Large intestine (tissue), 12 donors: ENCODE measurements at places on chromosomes 6 and 20. TPM values are rescaled to one million over a fixed set of nuclear protein-coding genes. Genes with fewer than 3 reads are reported as not detected.

- H3K4me3 ChIP-seq = no peak overlapping the region
- no peak for DNase-seq
- peaks cover 44% of the 10 kb centered on the region for H3K36me3 ChIP-seq
- no peak overlapping the region for H3K27ac ChIP-seq
Observed at GRCh38 chr6:152136449-152136825, 329.0 kb downstream of the ESR1 start.

DNA sequence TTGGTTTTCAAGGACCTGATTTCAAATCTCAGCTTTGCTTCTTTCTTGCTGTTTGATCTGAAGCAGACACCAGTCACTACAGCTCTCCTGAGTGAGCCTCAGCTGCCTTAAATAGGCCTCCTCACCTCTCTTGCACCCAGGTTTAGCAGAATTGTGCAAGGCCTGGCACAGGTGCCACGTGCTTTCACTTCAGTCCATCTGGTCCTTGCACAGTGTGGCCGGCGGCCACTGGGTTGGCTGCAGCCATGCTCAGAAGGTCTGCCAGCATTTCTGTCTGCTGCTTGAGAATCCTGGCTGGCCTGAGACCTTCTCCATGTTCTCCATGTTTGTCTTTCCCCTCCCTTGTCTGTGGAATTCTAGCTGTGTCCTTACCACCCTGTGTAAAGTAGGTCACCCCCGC lies 14.5 kb upstream of the DAAM2 start:
- H3K4me1 ChIP-seq = no peaks in the 10 kb centered on the region
- H3K27ac ChIP-seq = peak overlapping the region; percentile 8
- H3K36me3 ChIP-seq = no peaks in the 10 kb centered on the region
- H3K4me3 ChIP-seq = no peak overlapping the region
- H3K27me3 ChIP-seq = no peaks in the 10 kb centered on the region

OXT gene
- polyA plus RNA-seq = 5.2 TPM

DNA sequence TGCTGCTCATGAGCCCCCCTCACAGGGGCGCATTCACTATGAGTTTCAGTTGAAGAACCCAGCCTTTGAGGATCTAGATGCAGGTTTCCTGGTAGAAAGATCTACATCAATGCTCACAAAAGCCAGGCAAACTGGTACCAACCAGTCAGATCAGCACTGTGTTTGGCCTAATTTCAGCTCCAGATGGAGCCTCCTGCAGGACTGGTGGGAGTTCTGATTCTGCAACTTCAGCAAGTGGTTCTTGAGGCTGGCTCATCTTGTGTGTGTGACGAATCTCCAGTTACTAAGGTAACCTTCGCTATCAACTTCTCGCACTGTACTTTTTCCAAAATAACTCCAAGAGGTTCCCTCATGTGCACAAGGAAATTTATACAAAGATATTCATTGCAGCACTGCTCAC lies 118.8 kb downstream of the ZMYND8 start:
- peaks cover 3% of the 10 kb centered on the region for H3K4me1 ChIP-seq
- H3K36me3 ChIP-seq = peaks cover 70% of the 10 kb centered on the region
- no peak overlapping the region for H3K27ac ChIP-seq

MAS1 gene
- 0.01 TPM for polyA plus RNA-seq

GRCh38 chr20:57791966-57792365 lies 82.2 kb upstream of the PMEPA1 start:
- no peak overlapping the region for H3K27ac ChIP-seq
- no peaks in the 10 kb centered on the region for H3K36me3 ChIP-seq
- no peak overlapping the region for H3K4me3 ChIP-seq
- no peaks in the 10 kb centered on the region for H3K4me1 ChIP-seq
- DNase-seq = no peak
- no peaks in the 10 kb centered on the region for H3K27me3 ChIP-seq

GRCh38 chr6:31901415-31901952 lies 402 bp downstream of the ZBTB12 start:
- peaks cover 4% of the 10 kb centered on the region for H3K36me3 ChIP-seq
- H3K4me3 ChIP-seq = peak overlapping the region; percentile 66
- peak; percentile 58 for DNase-seq
- H3K4me1 ChIP-seq = peaks cover 18% of the 10 kb centered on the region

TFAP2D gene
- not detected for polyA plus RNA-seq

CASS4 gene
- 1.2 TPM for polyA plus RNA-seq

GRCh38 chr6:34742094-34742493 lies 15.2 kb upstream of the SNRPC start:
- no peak for DNase-seq
- no peak overlapping the region for H3K27ac ChIP-seq
- no peaks in the 10 kb centered on the region for H3K27me3 ChIP-seq
- no peak overlapping the region for H3K4me3 ChIP-seq
- H3K36me3 ChIP-seq = no peaks in the 10 kb centered on the region
- H3K4me1 ChIP-seq = peaks cover 30% of the 10 kb centered on the region

GRCh38 chr6:154140743-154141142 lies 101.7 kb downstream of the OPRM1 start:
- no peak overlapping the region for H3K27ac ChIP-seq
- no peaks in the 10 kb centered on the region for H3K27me3 ChIP-seq
- H3K36me3 ChIP-seq = no peaks in the 10 kb centered on the region
- no peak for DNase-seq
- no peaks in the 10 kb centered on the region for H3K4me1 ChIP-seq

TBC1D20 gene
- 30.4 TPM for polyA plus RNA-seq

GRCh38 chr20:50772420-50773185 lies 22.3 kb upstream of the BCAS4 start:
- H3K4me3 ChIP-seq = no peak overlapping the region
- peaks cover 4% of the 10 kb centered on the region for H3K4me1 ChIP-seq
- no peak for DNase-seq
- no peaks in the 10 kb centered on the region for H3K36me3 ChIP-seq

DNA sequence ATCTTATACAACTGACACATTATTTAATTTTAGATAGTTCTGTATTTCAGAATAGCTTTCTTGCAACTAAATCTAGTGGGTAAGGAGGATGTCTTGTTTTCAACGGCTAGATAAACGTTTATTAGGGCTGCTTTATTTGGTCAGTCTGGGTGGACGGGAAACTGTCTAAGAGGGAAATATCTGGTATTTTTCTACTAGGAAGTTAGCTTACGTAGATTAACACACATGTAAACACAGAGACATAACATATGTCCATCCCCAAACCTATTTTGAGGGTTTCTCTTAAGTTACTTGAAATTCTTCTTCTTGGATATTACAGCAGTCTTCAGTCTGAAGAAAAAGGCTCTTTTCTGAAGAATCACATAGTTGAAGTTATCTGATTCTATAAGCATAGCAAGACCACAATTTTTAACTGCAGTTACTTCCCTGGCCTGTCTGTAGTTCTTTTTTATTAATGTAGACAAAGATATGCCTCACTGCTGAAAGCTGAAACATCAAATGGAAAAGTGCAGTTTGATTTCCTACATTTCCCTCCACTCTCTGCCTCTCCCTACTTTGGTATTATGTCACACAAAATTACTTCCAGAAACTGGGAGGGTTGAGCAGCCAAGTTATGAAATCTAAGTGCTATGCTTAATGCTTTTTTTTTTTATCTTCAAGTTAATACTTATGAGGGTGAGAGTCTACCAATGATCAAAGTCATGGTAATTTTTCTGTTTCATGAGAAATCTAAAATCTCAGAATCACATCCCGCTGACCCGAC lies 37.4 kb downstream of the PLAGL1 start:
- H3K4me1 ChIP-seq = peaks cover 3% of the 10 kb centered on the region
- no peaks in the 10 kb centered on the region for H3K27me3 ChIP-seq
- no peak for DNase-seq

THBD gene
- 5.7 TPM for polyA plus RNA-seq

DNA sequence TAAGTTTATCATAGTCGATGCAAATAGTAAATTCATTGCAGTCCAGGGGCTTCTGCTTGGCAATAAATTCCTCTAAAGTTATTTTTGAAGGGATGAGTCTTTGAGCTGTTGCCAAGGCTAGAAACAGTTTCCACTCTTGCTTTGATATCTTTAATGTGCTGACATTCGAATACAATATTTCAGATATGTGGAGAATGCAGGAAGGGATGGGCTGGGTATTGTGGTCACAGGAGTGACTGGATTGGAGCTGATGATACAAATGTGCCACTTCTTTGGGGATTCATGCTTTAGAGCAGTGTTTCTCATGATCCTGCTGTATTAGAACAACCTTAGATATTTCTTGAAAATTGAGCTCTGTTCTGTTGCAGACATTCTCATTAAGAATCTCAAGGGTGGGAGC lies 139.0 kb downstream of the PRDM13 start:
- peaks cover 13% of the 10 kb centered on the region for H3K27me3 ChIP-seq
- H3K4me3 ChIP-seq = no peak overlapping the region
- H3K4me1 ChIP-seq = no peaks in the 10 kb centered on the region

- H3K27ac ChIP-seq = no peak overlapping the region
- no peaks in the 10 kb centered on the region for H3K27me3 ChIP-seq
- peaks cover 30% of the 10 kb centered on the region for H3K4me1 ChIP-seq
- H3K36me3 ChIP-seq = no peaks in the 10 kb centered on the region
Observed at GRCh38 chr20:49795135-49795424, 17.5 kb upstream of the SLC9A8 start.

DNA sequence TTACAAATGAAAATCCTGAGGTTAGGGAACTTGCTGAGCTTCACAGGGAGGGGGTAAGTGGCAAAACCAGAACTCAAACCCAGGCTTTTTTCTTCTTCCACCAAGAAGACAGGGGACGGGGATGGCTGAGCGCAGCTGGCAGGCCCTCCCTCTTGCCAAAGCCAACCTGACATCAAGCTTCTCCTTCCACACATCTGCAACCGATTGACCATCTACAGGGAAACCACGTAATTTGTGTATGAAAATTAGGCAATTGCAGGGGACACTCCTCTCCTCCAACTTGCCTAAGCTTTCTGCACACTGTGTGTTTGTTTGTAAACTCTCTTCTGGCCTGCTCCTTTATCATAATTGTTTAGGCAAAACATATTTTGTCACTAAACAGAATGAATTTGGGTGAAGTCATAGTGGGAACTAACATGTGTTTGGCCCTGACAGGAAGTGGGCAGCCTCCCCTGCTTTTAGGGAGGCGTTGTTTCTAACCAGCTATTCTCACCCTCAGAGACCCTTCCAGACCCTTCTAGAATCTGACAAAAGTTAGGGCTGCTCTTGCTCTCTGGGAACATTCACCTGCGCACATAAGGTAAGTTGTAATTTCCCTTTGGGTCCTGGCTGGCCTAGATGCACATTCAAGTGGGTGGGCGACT lies 18.9 kb downstream of the ZNF831 start:
- no peak overlapping the region for H3K4me3 ChIP-seq
- no peaks in the 10 kb centered on the region for H3K4me1 ChIP-seq
- DNase-seq = no peak
- H3K27me3 ChIP-seq = peaks cover 8% of the 10 kb centered on the region

DNA sequence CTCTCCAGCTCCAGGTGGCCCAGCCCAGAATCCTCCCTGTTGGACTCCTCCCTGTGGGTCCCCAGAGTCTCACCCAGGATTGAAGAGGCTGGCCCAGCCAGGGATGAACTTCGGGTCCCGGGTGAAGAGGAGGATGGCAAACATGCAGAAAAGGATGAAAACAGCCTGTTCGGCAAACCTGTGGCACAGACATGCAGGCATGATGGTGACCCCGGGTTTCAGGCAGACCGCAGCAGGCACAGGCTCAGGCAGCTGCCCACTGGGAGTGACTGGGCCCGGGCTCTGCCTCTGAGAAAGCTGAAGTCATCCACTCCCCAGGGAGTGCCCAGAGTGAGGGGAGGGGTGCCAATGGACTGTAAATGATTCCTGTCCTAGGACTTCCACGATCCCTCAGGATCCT lies 37.5 kb upstream of the OCSTAMP start:
- no peak overlapping the region for H3K4me3 ChIP-seq
- no peaks in the 10 kb centered on the region for H3K27me3 ChIP-seq
- no peaks in the 10 kb centered on the region for H3K4me1 ChIP-seq

DNA sequence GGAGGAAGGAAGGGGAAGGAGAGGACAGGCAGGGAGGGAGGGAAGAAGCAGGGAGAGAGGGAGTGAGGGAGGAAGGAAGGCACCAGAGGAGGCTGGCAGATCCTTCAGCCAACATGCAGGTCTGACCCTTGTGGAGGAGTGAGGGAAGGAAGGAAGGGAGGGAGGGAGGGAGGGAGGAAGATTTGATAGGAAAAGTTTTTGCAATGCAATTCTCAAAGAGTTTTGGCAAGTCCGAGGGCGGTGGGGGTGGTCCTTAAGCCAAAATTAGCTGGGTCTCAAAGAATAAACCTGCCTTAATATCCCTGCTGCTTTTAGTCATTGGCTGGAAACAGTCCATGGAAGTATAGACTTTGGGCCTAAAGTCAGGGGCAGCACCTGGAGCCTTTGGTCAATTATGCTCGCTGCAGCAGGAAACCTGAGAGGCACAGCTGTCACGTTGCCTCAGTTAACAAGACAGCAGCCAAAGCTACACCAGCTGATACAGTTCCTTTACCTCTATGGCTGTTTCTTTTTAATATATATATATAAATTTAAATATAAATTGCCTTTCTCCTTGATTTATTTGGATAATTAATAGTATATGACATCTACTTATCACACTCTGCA lies 115.7 kb upstream of the RALGAPA2 start:
- DNase-seq = no peak
- peaks cover 24% of the 10 kb centered on the region for H3K27me3 ChIP-seq
- H3K36me3 ChIP-seq = no peaks in the 10 kb centered on the region
- no peak overlapping the region for H3K4me3 ChIP-seq
- no peak overlapping the region for H3K27ac ChIP-seq

SRMS gene
- 0.16 TPM for polyA plus RNA-seq

DNA sequence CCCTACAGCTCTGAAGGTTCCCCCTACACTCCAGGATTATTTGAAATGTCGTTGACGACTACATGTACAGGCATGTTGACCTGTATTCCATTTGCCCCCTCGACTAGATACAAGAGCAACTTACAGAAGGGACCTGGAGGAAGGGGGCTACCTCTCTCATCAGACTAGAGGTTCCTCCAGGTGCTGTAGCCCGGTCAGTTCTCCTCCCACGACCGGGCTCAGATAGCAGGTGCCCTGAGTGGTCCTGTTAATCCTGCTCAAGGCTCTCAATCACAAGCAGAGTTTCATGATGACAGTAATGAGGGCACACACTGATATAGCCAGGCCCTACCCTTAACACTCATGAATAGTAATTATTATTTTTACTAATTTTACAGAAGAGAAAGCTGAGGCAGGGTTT lies 36.5 kb downstream of the KCNK5 start:
- no peaks in the 10 kb centered on the region for H3K27me3 ChIP-seq
- H3K4me1 ChIP-seq = peaks cover 81% of the 10 kb centered on the region
- H3K4me3 ChIP-seq = no peak overlapping the region
- DNase-seq = no peak
- H3K36me3 ChIP-seq = peaks cover 69% of the 10 kb centered on the region

GRCh38 chr6:153085239-153085638 lies 45.8 kb downstream of the RGS17 start:
- DNase-seq = peak; percentile 80
- H3K27me3 ChIP-seq = no peaks in the 10 kb centered on the region
- H3K4me3 ChIP-seq = no peak overlapping the region
- no peaks in the 10 kb centered on the region for H3K36me3 ChIP-seq

DNA sequence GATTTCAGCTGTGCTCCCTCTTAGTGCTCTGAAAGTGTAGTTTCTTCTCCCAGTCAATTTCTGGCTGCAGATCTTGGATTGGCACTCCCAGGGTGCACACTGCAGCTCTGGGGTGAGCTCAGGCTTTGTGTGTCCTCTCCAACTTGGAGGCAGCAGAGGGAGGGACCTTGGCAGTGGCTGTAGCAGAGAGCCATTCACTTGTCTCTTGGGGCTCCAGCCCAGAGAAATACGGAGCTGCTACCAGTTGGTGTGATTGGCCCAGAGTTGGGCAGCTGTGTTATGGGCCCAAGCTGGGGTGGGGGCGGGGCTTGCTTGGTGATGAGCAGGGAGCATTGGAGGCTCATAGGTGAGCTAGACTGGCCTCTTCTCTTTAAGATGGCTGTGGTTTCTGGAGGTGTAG lies 65.9 kb downstream of the KLHL32 start:
- H3K36me3 ChIP-seq = no peaks in the 10 kb centered on the region
- H3K27ac ChIP-seq = no peak overlapping the region
